ENCODE measurements at places on chromosomes 5 and 9. TPM values are rescaled to one million over a fixed set of nuclear protein-coding genes. Genes with fewer than 3 reads are reported as not detected.

DNA sequence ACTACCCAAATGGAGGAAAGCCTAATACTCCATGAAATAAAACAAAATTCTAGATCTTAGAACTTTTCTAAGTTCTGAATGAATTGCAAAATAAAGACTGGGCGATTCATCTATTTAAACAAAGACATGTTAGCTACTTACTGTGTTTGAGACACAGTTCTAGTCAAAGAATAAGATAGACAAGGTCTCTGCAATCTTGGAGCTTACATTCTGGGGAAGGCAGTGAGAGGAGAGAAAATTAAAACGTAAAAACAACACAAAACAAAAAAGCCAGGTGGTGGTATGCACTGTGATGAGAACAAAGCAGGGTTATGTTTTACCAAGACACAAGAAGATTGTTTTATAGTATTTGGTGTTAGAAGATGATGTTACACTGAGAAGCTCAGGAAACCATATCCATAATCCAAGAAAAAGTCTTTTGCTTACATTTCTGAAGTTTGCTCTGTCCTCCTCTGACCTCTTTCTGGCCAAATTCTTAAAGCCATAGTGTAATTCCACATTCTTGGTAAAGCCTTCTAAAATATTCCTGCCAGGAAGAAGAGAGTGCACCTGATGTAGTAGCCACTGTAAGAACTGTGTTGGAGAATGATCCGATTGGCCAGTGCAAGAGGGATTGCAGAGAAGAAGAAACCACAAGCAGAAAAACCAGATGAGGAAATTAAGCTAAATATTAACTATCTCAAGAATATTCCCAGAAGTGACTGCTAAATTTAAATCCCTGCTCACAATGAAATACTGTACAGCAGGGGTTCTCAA is 218.4 kb downstream of the PCSK1 start:
- DNase-seq = no peak

GRCh38 chr5:135587721-135588663 is 9.2 kb upstream of the CXCL14 start:
- no peak for DNase-seq

GRCh38 chr9:7243838-7244237 is 486.1 kb downstream of the KDM4C start:
- no peak for DNase-seq

DNA sequence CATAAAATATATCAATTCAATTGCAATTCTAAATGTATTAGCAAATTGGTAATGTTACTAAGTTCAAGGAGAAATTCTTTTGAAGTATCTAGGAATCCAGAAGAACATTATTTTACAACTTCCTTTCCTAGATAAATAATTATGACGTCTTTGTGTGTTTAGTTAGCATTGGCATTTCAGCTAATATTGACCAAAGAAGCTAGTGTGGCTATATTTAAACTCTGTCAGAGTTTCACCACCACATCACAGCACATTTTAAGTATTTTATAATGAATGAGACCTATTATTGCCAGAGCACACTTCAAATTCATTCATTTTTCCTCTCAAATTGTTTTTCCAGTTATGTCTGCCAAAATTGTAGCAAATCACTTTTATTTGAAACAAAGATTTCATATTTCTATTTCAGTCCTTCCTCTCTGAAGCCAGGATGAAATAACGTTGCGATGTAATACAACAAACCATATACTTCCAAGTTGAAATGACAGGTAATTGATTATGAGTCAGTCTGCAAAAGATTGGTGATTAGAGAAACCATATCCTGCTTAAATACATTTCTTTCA is 18.9 kb downstream of the PLK2 start:
- no peak for DNase-seq

The SLC25A48 gene
- not detected for total RNA-seq

DNA sequence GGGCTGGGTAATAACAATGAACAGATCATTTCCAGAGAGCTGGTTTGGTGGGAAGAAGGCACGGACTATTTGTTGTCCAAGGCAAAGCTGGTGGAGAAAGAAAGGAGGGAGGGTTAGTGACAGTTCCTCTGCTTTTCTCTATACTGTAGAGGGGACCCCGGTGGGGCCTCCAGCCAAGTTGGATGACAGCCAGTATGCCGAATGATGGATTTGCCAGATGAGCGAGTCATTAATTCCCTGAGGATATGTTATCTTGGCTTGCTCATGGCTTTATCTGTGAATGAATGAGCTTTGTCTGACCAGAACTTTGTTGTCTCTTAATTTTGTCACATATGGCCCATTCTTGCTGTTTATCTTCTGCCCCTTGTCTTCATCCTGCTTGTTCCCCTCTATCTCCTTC is 158.6 kb upstream of the GLRA1 start:
- DNase-seq = no peak

DNA sequence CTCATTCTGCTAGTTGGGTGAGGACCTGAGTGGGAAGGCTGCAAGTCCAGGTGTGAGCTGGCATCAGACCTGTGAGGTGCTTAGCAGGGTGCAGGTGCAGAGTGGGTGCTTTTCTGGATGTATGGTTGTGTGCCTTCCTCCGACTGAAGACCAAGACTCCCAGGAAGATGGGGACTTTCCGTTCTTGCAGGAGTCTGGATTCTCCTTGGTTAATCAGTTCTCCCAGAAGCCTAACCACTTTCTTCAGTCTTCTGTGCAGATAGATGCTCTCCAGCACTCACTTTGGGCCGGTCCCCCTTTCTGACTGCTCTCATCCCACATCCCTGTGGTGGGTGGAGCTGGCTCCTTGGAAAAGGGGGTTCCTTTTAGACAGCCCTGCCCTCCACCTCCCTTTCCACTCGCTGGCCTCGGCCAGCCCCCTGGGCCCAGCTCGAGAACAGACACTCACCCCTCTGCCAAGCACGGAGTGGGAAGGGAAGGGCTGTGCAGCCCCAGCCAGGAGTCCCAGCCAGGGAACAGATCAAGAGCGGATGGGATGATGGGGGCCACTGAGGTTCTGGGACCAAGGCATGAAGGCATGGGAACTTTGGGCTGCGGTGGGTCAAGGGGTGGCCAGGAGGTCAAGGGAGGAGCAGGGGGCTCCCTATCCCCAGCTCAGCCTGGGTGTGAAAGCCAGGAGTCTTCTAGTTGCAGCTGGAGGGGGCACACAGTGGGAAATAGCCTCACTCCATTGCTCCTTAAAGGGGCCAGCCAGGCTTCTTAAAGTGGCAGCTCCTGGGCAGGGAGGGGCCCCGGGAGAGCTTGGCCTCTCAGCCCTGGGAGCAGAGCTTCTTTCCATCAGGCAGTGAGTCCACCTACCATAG is 62.4 kb downstream of the FGF18 start:
- peak; percentile 69 for DNase-seq

GRCh38 chr9:72857624-72857996 is 95.2 kb downstream of the ALDH1A1 start:
- no peak for DNase-seq

DNA sequence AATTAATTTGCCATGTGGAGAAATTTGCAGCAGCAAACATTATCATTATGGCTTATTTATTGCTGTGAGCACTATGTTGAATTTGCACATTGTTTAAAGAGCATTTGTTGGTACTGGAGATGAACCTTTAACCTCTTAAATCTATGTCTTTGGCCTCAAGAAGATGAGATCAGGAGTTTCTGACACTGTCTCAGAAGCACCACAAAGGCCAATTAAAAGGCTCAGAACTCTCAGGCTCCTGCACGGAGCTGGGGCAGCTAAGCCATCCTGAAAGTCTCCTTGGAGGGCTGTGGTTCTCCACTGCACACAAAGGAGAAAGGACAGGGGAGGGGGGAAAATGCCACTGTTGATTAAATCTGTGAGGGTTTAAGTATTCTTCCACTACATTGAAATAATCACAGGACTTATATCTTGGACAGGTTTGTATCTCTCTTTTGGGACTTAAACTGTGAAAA is 33.1 kb downstream of the ZNF366 start:
- no peak for DNase-seq

The SLC36A3 gene
- not detected for total RNA-seq

GRCh38 chr5:141753971-141754713 is 72.1 kb upstream of the ARAP3 start:
- no peak for DNase-seq

The IL3 gene
- not detected for total RNA-seq

DNA sequence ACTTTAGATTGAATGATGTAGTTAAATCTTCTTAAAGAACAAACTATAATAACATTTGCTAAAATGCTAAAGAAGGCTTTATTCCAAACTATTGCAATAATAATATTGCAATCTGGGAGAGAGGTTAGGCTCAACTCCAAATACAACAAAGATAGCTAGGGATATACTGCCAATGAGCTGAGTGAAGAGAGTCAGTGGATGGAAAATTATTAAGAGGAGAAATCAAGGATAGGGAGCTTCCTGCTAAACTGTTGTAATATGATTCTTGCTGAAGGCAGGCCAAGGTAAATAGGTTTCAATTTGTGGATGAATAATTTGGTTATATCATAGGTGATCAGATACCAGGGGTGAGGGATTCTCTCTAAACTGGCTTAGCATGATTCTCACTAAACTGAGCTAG is 1651.5 kb downstream of the EFNA5 start:
- DNase-seq = no peak

The LCN6 gene
- 13.0 TPM for total RNA-seq

The C9orf152 gene
- total RNA-seq = not detected

DNA sequence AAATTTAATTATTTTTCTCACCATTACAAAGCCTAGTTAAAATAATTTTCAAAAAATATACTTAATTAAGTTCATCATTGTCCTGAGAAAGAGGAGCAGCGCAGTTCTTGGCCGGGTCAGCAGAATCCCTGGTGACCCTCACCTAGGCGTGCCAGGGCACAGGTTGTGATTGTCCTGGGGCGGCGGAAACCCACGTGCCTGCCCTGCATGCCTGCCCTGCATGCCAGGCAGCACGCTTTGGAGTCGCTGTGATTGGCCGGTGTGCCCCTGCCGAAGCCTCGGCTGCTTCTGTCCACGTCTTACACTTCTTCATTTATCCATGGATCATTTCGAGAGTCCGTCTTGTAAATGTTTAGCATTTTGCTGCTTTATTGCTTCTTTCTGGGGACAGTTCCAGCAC is 25.6 kb downstream of the SLC12A2 start:
- DNase-seq = peak; percentile 43

GRCh38 chr9:117073539-117074341 is 341.1 kb downstream of the ASTN2 start:
- no peak for DNase-seq

DNA sequence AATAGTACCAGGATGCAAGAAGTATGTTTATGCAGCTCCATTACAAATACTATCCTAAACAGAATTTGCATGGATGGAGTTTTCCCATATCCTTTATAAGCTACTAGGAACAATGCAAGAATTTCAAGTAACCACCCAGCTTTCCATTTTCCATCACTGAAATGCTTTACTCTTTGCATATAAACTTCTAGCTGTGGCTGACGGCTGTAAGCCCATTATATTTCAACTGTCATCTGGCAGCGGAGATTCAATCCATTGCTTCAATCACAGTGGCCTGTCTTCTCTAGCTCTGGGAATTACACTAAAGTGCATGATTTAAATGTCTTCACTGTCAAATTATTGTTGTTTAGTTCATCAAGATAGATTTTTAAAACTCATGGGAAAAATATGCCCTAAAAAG is 64.2 kb upstream of the PAM start:
- no peak for DNase-seq

- no peak for DNase-seq
Observed at GRCh38 chr9:126331964-126332748, 5.5 kb downstream of the MVB12B start.

The LCP2 gene
- 6.7 TPM for total RNA-seq

- DNase-seq = peak; percentile 84
Observed at GRCh38 chr9:134730011-134730760, 88.6 kb downstream of the COL5A1 start.

The TMC1 gene
- total RNA-seq = not detected

GRCh38 chr9:95588724-95589588 is 72.2 kb upstream of the PTCH1 start:
- no peak for DNase-seq

DNA sequence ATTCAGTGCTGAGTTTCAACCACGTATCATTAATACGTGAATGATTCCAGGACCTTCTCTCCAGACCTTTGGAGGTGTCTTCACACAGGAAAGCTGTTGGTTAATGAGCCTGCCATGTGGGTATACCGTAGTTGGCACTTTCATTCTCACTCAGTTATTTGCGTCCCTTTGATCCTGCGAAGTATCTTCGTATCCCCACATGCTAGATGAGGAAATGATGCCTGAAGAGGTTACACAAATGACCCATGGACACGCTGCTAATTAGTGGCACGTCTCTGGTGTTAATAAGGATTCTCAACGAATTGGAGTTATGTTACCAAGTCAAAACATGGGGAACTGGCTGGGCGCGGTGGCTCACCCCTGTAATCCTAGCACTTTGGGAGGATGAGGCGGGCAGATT is 65.7 kb upstream of the GNE start:
- DNase-seq = no peak

DNA sequence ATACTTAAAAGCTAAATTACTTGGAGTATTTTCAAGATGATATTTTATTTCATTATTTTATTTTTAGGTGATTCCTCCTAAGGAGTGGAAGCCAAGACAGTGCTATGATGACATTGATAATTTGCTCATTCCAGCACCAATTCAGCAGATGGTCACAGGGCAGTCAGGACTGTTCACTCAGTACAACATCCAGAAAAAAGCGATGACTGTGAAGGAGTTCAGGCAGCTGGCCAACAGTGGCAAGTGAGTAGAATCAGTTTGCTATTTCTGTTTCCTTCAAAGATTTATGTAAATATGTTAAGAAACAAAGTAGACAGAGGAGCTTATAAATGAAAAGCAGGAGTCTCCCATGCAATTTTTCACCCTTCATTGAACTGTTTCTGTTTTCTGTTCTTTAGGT is 47.8 kb downstream of the KDM4C start:
- no peak for DNase-seq

- DNase-seq = peak; percentile 85
Observed at GRCh38 chr5:10288592-10289219, 19.0 kb downstream of the CMBL start.

The LRRTM2 gene
- not detected for total RNA-seq

DNA sequence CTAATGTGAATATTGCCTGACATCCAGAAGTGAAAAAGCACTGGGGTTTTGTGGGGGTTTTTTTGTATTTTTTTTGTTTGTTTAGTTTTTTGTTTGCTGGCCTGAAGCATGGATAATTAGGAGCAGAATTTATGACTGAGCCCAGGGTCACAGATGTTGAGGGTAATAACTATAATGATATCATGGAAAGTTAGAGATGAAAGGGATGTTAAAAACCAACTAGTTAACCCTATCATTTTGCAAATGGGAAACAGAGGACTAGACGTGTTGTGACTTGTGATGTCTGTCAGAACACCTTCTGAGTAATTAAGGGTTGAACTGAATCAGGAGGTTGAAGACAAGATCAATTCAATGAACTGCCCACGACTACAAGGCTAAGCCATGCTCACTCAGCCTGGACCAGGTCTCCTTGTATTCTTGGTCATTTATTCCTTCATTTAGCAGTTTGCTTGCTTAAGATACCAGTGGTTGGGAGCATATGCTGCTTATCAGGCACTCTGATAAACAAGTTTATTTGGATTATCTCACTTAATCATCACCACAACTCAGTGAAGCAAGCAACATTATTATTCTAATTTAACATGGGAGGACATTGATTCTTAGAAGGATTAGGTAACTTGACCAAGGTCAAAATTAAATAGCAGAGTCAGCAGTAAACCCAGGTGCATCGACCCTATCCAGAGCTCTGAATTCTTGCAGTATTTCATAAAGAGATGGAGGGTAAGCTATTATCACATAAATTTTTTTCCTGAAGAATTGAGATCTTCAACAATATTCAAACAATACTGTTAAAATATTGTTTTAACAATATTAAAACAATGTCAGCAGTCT is 75.7 kb upstream of the PIK3R1 start:
- no peak for DNase-seq

All from Right ventricle myocardium superior (tissue), 1 donor.